ENCODE measurements at places on chromosomes 1 and 21.

DNA sequence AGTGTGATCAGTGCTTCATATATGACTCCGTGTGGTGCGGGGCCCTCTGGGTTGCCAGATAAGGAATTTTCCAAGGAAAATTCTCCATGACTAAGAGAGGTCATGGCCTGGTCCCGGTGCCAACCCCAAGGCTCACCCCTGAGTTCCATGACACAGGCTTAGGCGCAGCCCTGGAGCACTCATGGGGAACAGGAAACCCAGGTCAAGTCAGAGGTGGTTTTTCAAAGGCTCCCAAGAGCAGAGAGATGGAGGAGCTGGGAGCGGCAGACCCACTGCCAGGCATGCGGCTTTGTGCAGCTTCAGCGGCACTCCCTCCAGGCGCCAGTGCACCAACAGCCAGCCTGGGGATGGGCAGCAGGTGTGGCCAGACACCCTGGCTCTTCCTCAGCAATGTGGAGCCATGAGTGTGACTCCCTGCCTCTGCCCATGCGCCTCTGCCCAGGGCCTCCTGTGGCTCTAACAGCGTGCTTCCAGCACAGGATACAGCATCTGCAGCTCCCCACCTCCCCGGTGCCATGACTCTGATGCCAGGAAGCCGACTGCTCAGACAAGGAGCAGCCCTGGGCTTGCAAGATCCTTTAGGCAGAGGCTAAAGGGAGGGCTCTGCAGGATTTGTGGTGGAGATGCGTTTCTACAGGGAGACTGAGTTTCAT, 47.3 kb downstream of the GPR161 start:
- DNase-seq = no peak

- no peak for DNase-seq
Observed at GRCh38 chr1:83077411-83077810, 921.5 kb downstream of the TTLL7 start.

- no peak for DNase-seq
Observed at GRCh38 chr1:223634423-223634822, 31.1 kb downstream of the CAPN8 start.

DNA sequence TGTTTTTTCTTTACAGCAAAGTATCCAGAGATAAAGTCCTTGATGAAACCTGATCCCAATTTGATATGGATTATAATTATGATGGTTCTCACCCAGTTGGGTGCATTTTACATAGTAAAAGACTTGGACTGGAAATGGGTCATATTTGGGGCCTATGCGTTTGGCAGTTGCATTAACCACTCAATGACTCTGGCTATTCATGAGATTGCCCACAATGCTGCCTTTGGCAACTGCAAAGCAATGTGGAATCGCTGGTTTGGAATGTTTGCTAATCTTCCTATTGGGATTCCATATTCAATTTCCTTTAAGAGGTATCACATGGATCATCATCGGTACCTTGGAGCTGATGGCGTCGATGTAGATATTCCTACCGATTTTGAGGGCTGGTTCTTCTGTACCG, 6.5 kb downstream of the DEGS1 start:
- no peak for DNase-seq

GRCh38 chr21:32529679-32530078, 55.6 kb downstream of the TCP10L start:
- no peak for DNase-seq

GRCh38 chr21:23127973-23128372, 2129.8 kb downstream of the NCAM2 start:
- DNase-seq = no peak

- DNase-seq = no peak
Observed at GRCh38 chr21:40623528-40623927, 223.4 kb downstream of the DSCAM start.

- no peak for DNase-seq
Observed at GRCh38 chr1:72322910-72323309, 40.6 kb upstream of the NEGR1 start.

DNA sequence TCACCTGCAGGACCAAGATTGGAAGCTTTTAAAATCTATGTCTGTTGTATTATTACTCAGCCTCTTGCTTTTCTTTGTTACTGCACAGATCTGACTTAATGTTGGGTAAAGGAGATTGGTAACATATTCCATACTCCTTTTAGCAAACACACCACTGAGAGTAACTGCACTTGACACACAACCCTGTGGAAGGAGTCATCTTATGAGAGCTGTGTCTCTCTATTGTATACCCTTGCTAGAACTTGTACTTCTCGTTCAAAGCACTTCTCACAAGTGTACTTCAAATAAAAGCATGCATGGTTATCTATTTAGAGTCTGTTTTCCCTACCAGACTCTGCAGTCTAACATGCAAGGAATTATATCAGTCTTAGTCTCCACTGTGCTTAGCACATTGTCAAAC, 813.4 kb downstream of the ADGRL2 start:
- no peak for DNase-seq

DNA sequence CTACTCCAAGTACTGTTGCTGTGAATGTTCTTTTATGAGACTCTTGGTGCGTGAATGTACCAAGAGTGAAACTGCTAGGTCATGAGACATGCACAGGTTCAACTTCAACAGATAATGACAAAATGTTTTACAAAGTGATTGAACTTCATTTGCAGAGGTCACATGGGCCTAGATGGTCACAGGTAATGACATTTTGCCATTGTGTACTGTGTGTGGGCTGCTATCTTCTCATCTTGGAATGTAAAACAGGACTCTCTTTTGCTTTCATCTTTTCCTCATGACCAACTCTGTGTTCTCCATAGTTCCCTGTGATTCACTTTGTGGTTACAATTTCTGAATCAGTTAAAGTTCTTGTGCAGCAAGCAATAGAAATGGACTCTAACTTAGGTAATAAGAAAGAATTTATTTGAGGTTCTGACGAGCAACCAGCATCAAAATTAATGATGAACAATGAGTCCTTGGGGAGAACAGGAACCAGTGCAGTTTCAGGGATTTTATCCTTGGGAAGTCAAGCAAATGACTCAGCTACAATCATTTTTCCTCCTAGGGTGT, 16.2 kb upstream of the TSNAX start:
- peak; percentile 76 for DNase-seq

GRCh38 chr1:244442850-244443249, 8.9 kb downstream of the ADSS2 start:
- no peak for DNase-seq

- no peak for DNase-seq
Observed at GRCh38 chr1:11848373-11848700, 754 bp upstream of the NPPA start.

- DNase-seq = no peak
Observed at GRCh38 chr1:239437822-239438221, 51.5 kb downstream of the CHRM3 start.

GRCh38 chr1:100868364-100868995, 26.2 kb downstream of the EXTL2 start:
- DNase-seq = no peak

DNA sequence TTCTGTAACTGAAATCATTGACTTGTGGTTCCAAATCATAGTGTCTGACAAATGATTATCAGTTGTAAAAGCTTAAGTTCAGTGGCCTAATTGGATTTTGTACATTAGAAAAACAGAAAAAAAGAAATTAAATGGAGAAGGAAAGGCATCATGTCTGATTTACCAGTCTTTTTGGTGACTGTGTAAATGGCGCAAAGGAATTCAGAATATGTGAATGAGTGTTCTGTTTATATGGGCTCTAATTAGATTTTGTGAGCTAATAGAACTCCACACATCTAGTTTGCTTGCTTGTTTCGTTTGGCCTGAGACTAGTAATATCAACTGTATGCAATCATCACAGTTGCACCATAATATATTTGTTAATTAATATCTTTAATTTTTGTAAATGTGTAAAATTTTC, 151.7 kb downstream of the PLA2G4A start:
- DNase-seq = no peak

DNA sequence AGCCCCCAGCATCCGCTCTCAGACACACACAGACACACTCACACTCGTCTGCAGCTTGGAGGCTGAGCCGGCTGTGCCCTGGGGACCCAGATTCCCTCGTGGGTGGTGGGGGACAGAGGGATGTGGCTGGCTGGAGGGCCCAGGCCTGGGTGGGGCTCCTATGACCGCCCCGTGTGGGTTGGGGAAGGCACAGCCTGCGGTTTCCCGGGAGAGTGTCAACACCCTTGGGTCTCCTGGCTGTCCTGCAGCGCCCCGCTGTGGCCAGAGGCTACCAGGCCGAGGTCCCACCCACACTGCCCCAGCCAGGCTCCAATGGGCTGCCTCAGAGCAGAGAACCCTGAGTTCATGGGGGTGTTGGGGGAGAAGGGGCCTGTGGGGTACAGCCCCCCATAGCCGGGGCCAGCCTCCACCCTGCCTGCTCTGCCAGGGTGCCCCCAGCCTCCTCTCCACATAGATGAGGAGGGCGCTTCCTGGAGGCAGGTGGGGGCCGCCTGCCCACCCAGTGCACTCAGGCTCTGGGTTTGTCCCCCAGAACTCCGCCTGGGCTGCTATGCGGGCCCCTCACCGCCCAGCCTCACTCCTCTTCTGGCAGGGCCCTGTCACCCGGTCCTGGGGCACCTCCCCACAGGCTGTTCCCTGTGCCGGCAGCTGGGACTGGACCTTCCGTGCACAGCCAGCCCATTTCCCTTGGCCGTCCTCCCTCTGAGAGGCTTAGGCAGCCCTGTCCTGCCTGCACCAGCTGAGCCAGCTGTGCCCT, at the start of gene TTC34:
Gene TTC34 (minus strand): TSS at position 159 of the 757 bp plus-strand sequence. CDS start 866 bp downstream, outside the sequence.
- DNase-seq = no peak

GRCh38 chr1:23554127-23554480, 5.2 kb downstream of the ID3 start:
- DNase-seq = no peak

GRCh38 chr1:74470936-74471335, 41.5 kb downstream of the LRRC53 start:
- no peak for DNase-seq

GRCh38 chr21:45850181-45850580, 131.4 kb upstream of the COL6A1 start:
- no peak for DNase-seq

DNA sequence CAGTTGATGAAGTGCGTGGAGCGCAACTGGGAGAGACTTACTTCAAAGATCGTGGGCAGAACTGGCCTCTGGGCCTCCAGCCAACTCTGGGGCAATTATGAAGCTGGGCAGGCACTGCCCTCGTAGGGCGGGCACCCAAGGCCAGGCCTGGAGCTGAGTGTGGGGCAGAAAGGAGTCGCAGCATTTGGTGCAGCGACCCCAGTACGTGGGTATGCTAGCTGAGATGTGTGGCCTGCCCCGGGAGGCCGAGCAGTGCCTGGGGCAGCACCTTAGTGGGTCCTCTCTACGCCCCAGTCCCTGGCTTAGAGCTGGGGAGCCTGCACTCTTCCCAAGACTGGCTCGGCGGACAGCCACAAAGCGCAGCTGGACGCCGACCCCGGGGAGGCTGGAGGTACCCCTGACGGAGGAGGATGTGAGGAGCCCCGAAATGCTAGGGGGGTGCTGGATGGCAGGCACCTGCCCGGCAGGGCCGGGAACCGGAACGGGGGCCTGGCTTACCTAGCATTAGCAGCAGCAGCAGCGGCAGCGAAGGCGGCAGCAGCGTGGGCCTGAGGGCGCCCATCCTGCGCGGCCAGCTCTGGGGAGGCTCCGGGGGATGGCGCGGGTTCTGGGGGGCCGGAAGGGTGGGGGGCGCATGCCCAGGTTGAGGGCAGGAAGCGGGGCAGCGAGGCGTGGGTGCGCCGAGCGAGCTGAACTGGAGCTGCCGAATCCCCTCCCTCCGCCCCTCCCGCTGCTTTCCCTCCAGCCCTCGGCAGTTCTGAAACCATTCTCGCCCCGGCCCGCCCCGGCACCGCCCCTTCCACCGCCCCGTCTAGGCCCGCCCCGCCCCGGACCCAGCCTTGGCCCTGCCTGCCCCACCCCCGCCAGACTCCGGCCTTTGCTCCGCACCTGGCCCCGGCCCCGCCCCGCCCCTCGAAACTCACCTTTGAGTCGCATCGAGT, at the start of gene IGSF8:
Gene IGSF8 (minus strand): TSS at position 709 of the 941 bp plus-strand sequence. CDS start 147 bp downstream, at position 562.
- DNase-seq = peak; percentile 39

- no peak for DNase-seq
Observed at GRCh38 chr1:104946558-104947210, 1197.0 kb downstream of the AMY1C start.

- DNase-seq = no peak
Observed at GRCh38 chr1:189431447-189431846, 1046.2 kb downstream of the BRINP3 start.

- DNase-seq = no peak
Observed at GRCh38 chr1:45170151-45170742, 36.2 kb downstream of the ZSWIM5 start.

DNA sequence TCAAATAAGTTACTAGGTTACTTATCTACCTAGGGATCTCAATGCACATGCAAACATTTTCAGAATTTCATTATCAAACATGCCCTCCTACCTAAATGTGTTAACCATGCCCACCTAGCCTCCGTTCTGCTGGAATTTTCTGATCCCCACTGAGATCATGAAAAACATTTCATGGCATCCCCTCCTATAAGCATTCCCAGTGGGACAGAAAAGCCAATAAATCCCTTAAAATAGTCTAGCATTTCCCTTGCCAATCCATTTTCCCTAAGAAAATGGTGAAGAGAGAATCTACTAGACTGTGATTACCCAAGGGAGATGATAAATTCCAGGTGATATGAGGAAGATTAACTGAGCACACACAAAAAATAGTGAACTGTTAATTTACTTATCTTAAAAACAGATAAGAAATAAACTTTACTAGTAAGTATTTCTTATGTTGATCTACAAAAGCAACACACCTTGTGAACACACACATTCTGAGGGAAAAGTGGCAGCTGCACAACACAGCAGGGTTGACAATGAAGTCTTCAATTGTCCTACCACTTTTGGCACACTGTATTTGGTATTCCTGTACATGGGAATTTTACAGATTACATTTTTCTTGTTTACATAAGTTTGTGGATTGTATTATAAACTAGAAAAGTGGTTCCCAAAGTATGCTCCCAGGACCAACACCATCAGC, 49.6 kb downstream of the ARID4B start:
- DNase-seq = no peak

GRCh38 chr1:205076245-205076761, 8.0 kb downstream of the TMEM81 start:
- no peak for DNase-seq

GRCh38 chr1:93354749-93355148, 9.0 kb downstream of the DR1 start:
- no peak for DNase-seq

DNA sequence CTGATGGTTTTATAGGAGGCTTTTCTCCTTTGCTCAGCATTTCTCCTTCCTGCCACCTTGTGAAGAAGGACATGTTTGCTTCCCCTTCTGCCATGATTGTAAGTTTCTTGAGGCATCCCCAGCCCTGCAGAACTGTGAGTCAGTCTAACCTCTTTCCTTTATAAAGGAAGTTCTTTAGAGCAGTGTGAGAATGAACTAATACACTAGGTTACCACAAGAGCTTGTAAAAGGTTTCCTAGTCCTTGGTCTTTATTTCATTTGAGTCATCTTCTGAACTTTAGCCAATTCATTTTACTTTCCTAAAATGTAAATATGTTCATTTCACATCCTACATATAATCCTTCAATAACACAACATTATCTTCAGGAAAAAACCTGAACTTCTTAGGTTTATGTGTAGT, 365.3 kb downstream of the HHIPL2 start:
- DNase-seq = no peak

DNA sequence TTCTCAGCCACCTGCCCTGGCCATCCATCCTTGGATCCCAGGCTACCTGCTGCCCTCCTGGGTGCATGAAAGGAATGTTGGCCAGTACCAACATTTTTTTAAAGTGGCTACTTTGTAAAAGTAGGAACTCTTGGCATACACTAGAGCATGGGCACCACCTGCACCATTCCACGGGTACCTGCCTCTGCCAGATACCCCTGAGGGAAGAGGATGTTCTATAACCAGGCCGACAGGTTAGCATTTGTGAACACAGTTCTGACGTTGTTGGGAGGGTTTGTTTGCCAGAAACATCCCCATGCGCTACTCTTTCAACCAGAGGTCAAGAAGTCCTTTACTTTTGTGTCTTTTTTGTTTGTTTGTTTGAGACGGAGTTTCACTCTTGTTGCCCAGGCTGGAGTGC, 43.0 kb downstream of the EVA1C start:
- no peak for DNase-seq
